ENCODE measurements at places on chromosomes 7 and 10. TPM values are rescaled to one million over a fixed set of nuclear protein-coding genes. Genes with fewer than 3 reads are reported as not detected.
A peak's percentile ranks its signal among the peaks of the same experiment; 100 is the strongest.

DNA sequence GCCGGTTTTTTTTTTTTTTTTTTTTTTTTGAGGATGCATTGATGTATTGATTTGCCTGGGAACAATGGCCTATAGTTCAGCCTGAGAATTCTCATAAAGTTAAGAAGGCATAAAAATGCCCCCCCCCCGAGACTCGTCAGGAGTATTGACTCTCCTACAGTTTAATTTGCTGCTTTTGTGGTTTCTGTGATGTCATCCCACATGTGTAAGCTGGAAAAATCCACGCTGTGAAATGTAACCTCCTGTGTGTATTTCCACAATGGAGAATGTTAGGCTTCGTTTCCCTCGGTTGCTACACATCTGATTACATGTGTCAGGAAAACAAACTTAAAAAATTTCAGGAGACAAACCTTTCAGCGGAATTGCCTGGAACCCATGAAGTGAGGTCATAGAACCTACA, 117.9 kb downstream of the FANK1 start:
- no peak overlapping the region for H3K4me3 ChIP-seq
- DNase-seq = no peak
- peaks cover 10% of the 10 kb centered on the region for H3K27me3 ChIP-seq
- peaks cover 3% of the 10 kb centered on the region for H3K4me1 ChIP-seq
- peaks cover 2% of the 10 kb centered on the region for H3K36me3 ChIP-seq

DNA sequence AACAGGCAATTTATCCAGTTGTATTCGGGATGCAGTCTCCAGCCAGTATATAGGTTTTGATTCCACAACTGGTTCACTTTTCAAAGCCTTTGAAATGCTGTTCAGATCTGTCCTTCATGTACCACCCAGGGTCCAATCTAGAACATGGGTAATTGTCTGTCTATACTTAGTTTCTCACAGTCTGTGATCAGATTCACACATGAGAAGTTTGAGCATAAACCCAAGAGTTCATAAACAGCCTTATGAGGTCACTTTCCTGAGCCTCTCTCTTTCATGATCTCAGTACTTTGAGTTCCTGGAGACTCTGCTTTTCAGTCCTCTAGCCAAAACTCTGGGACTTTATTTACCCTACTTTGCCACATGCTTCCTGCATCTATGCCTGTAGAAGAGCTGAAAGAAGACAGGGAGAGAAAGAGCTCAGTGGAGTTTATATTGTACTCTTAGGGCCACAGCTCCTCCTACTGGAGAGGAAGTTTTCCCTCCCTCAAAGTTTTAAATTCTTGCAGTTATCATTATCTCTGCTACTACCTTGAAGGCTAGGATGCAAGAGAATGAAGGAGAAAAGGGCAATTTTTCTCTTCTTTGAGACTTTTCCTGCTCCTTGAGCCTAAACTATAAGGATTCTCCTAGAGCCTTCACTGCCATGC, 172.0 kb downstream of the ZEB1 start:
- no peaks in the 10 kb centered on the region for H3K27me3 ChIP-seq
- H3K4me1 ChIP-seq = no peaks in the 10 kb centered on the region
- no peak for DNase-seq
- no peak overlapping the region for H3K27ac ChIP-seq

- H3K36me3 ChIP-seq = peaks cover 2% of the 10 kb centered on the region
- peak overlapping the region; percentile 92 for H3K4me3 ChIP-seq
- peaks cover 22% of the 10 kb centered on the region for H3K4me1 ChIP-seq
- DNase-seq = no peak
These were observed 1.5 kb upstream of the EXOC6 start for GRCh38 chr10:92846854-92847201.

- H3K4me3 ChIP-seq = peak overlapping the region; percentile 25
- DNase-seq = no peak
- peaks cover 18% of the 10 kb centered on the region for H3K36me3 ChIP-seq
- no peaks in the 10 kb centered on the region for H3K27me3 ChIP-seq
These were observed 18.2 kb downstream of the WAC start for GRCh38 chr10:28551086-28551485.

GRCh38 chr10:61262486-61263261, 190.5 kb downstream of the TMEM26 start:
- H3K4me3 ChIP-seq = no peak overlapping the region
- H3K27me3 ChIP-seq = peaks cover 13% of the 10 kb centered on the region
- H3K36me3 ChIP-seq = no peaks in the 10 kb centered on the region
- no peak overlapping the region for H3K27ac ChIP-seq
- DNase-seq = no peak

The CUL2 gene
- total RNA-seq = 36.9 TPM

The NXPH1 gene
- not detected for total RNA-seq

The YWHAG gene
- total RNA-seq = 26.0 TPM

All from T-helper 17 cell (primary cell).